ENCODE measurements at places on chromosomes 4 and X.

DNA sequence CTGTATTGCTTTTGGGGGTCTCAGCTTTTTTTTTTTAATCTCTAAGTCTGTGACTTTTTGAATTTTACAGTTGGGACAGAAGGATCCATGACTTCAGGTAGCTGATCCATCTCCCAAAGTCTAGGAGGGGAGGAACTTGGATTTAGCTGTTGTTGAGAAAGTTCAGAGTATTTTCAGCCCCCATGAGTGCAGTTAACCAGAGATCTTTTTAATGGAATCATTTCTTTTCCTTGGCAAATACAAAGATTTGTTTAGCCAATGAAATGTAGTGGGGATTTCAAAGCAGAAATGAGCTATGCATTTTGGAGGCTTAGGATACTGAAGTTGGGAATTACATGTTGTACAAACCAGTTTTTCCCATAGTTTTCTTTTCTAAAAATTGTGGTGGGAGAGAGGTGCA is 18.1 kb downstream of the FNIP2 start:
- DNase-seq = no peak

GRCh38 chrX:152912106-152912505 is 14.2 kb downstream of the ZNF185 start:
- no peak for DNase-seq

GRCh38 chr4:155911905-155912304 is 8.4 kb downstream of the TDO2 start:
- DNase-seq = no peak

- no peak for DNase-seq
These were observed 20.2 kb downstream of the PRSS48 start for GRCh38 chr4:151297170-151297569.

DNA sequence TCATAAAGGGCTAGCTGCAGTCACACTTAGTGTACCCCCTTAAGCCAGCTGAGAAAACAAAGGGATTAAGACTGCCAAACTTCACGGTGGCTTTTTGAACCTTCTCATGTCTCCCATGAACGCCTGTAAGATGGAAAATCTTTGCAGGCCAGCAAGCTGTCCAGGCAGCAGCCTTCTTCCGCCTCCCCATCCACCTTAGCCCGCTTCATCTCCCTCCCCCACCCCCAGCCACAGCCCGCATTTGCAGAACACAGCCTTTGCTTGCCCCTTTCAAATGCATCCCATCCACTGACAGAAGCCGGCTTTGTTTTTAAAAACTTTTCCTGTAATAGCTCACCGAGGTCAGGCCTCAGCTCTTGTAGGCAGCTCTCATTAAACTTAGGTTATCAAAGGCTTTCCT is 113.8 kb upstream of the FAM9B start:
- no peak for DNase-seq

DNA sequence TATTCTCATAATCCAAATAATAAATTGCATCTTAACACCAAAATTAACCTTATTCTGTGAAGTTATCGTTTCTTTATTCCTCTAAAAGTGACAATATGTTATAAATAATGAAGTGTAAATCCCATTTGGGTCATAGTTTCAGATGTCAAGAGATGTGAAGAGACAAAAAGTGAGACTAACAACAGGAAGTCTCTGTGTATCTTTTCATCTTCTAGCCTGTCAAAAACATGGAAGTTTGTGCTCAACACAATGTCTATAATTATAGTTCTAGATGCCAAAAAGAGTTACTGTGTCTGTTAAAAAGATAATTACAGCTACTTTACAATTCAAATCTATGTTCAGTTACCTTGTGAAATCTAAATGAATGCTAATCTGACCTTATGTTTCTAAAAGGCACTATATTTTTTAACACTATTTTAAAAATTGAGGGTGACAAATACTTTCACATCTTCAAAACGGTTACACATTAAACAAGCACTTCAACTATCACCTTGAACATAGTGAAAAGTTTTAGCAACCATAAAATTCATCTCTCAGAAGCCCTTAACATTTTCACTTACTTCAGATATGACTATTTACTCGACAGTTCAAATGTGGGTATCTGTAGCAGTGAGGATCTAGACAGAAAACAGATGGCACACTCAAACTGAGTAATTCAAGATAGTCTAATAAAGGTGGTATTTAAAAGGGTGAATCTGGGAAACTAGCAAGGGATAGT is 509.8 kb downstream of the ARAP2 start:
- no peak for DNase-seq

DNA sequence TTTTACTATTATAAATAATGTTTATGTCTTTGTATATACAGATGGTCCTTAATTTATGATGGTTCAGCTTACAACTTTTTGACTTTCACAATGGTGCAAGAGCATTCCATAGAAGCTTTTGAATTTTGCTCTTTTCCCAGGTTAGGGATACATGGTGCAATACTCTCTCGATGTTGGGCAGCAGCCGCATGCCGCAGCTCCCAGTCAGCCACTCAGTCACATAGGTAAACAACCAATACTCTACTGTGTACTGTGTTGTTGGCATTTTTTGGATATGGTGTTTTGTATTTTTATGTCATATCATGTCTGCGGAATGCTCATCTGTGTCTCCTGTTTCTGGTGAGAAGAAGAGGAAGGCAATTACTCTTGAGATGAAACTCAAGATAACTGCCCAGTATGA is 258.0 kb upstream of the ETNPPL start:
- no peak for DNase-seq

- DNase-seq = no peak
These were observed 38.0 kb downstream of the RAB28 start for GRCh38 chr4:13445841-13446790.

GRCh38 chr4:7384003-7384928 is 50.5 kb downstream of the PSAPL1 start:
- no peak for DNase-seq

- DNase-seq = no peak
These were observed 1099.5 kb upstream of the INTU start for GRCh38 chr4:126533146-126533805.

Measured in stimulated activated CD8-positive, alpha-beta memory T cell treated with anti-CD3 and anti-CD28 coated beads, Interleukin-2, amount 100 ng/mL, for 1 hour (primary cell).